NCI-H1930 (cell line): ENCODE measurements at places on chromosomes 16 and 17.

- no peak for DNase-seq
Observed at GRCh38 chr17:74297941-74298340, 23.9 kb downstream of the DNAI2 start.

- no peak for DNase-seq
Observed at GRCh38 chr16:4744555-4745273, 10.4 kb downstream of the DNAAF8 start.

GRCh38 chr17:5329784-5330557, 47.9 kb downstream of the RABEP1 start:
- DNase-seq = no peak

GRCh38 chr17:28724500-28725165, 1.4 kb downstream of the TLCD1 start:
- no peak for DNase-seq

DNA sequence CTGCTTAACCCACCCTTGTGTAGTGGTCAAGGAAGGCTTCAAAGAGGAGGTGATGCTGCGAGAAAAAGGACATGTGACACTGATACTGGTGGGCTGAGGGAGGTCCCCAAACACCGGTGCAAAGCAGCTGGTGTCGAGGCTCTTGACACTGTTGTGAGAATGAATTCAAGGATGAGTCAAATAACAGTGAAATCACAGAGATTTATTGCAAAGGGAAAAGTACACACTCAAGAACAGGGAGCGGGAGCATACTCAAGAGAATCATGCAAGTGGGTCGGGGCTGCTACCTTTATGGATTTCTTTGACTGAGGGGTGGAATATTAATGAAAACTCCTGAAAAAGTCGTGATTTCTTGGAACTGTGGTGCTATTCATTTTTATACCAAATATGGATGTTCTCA, 31.1 kb downstream of the TMEM132E start:
- no peak for DNase-seq

DNA sequence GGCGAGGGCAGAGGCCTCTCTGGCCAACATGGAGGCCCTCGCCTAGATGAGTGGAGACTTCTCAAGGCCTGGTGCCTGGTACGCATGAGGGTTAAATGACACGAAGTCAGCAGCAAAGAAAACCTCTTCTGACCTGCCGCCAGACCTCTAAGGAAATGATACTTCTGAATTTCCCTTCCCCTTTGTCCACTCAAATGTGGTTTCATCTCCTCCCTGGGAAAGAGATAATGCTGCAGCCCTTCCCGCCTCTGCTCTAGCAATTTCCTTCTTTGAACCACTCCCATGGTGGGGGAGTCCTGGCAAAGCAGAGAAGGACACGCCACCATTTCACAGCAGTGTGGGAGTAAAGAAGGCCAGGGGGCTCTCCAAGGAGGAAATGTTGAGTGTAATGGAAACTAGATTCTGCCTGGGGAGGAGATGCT, 65.7 kb upstream of the BCAR1 start:
- no peak for DNase-seq

- DNase-seq = no peak
Observed at GRCh38 chr16:4654011-4654963, 29.7 kb downstream of the MGRN1 start.

DNA sequence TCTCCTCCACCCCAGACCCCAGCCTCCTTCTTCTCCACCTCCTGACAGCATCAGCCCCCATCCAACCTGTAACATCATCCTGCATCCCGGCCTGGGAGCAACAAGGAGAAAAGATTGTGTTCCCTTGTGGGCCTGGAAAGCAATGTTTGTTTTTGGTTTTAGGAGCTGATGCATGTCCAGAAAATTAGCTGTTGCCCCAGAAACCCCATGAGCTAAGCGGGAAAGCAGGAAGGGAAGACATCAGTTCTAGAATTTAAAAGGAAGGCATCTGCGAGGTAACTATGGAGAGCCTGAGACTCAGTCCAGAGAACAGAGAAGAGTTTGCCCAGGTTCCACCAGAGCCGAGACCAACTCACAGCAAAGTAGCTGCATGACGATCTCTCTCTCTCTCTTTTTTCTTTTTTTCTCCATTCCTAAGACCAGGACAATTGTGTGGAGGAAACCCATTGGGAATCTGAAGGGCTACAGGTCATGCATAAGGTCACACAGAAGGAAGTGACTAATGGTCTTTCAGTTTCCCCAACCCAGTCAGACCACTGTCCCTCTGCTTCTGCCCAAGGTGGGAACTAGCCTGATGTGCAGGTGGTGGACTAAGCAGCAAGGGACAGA, 124.4 kb downstream of the SLC39A11 start:
- no peak for DNase-seq

DNA sequence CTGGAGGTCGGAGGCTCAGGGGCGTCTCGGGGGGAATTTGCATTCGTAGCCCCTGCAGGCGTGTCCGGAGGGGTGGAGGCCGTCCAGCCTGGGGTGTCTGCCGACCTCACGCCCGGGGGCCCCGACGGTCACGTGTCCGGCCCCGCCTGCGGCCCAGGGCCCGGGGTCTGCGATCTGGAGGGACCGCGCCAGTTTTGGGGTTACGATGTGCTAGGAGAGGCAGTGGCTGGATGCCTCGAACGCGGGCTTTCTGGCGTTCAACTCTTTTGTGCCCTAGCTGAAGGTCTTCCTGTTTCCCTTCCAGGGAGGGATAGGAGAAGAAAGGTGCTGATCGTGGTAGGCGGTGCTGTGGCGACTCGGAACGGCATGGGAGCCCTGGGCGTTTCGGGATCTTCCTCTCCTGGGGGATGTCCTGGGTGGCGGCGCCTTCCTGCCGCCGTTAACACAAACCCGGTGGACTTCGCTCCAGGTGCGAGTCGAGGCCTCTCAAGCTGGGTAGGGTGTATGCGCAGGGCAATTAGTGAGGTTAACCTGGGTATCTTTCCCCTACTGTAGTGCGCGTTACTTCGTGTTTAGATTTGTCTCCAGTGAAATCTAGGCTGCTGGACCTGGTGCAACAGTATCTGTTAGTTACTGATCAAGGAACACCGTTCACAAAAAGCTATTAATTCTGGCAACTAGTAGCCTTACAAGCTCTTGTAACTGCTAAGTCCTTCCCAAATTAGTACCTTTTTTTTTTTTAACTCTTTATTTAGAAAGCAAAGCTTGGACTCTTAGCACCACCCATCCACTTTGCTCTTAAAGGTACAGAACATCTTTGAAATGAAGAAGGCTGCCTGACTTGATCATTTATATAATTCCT, 1.3 kb downstream of the AKAP1 start:
- DNase-seq = no peak

- DNase-seq = no peak
Observed at GRCh38 chr17:66527335-66527734, 224.9 kb downstream of the PRKCA start.

GRCh38 chr17:80668375-80669148, 123.9 kb downstream of the RPTOR start:
- DNase-seq = no peak

DNA sequence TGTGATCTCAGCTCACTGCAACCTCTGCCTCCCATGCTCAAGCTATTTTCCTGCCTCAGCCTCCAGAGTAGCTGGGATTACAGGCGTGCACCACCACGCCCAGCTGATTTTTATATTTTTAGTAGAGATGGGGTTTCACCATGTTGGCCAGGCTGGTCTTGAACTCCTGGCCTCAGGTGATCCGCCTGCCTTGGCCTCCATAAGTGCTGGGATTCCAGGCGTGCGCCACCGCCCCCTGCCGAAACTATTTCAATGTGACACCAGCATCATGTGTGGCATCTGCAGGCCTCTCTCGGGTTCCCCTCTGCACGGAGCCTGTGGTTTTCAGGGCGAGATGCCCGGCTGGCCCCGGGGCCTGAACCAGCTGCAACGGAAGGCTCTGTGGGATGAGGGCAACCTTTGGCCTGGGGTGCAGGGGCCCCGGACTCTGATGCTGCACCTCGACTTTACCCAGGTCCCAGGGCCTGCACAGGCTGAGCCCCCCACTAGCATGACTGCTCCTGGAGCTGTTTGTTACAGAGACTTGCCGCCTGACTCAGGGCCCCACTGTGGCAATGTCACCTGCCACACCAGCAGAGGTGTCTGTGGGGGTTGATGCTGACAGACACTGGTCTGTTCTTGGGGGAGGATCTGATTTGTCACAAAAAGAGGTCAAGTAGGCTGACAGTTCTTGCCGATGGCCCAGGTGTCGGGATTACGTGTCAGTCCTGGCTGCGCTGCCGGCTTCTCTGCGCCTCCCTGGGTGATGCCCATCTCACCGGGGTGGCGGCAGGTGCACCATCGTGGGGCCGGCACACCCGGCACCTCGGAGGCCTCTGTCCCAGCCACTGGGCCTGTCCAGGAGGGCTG, 8.6 kb upstream of the TEX19 start:
- DNase-seq = no peak

- no peak for DNase-seq
Observed at GRCh38 chr16:30761427-30761927, 385 bp downstream of the CFAP119 start.

GRCh38 chr16:52470585-52470984, 76.4 kb downstream of the TOX3 start:
- peak; percentile 27 for DNase-seq

GRCh38 chr16:65154321-65154720, 32.5 kb upstream of the CDH11 start:
- no peak for DNase-seq

DNA sequence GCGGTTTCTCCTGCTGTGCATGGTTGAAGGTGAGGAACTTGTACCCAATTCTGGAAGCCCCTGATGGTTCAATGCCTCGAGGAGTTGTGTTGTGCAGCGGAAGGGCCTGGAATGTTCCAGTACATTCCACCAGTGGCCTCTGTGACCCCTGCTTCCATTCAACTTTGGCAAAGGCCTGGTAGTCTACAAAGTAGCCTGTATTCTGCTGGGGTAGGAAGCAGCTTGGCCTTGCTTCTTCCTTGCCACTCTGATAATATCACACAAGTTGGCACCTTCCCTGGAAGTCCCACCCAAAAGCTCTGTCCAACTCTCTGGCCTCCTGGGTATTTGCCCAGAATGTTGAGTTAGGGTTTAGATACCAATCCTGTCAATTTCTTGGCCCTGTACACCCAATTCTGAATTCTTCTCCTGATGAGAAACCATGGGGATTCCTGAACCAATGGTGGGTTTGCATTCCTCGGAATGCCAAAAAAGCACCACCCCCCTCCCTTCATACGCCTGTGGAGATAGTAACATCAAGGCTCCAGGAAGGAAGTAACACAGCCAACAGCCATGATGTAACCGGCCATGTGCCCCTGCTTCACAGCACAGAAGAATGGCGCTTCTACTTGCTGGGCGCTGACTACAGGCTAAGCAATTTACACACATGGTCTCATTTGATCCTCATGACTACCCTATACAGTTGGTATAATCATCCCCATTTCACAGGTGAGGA, 11.8 kb upstream of the FAM117A start:
- DNase-seq = no peak

DNA sequence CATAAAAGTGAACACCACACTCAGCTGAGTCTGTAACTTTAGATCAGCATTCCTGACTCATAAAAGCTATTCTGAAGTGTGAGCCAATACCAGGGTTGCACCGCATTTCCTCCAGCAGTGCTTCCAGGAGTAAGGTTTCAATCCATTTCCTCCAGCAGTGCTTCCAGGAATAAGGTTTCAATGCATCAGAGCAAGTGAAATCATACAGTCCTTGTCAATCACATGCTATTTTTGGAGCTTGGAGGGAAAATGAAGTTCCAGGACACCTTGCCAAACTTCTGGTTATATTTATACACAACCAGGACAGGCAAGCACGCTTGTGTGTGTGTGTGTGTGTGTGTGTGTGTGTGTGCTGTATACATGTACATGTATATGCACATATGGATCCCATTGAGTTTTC, 327.6 kb downstream of the GRIN2A start:
- no peak for DNase-seq

- no peak for DNase-seq
Observed at GRCh38 chr17:79340333-79341221, 266.0 kb downstream of the ENGASE start.

DNA sequence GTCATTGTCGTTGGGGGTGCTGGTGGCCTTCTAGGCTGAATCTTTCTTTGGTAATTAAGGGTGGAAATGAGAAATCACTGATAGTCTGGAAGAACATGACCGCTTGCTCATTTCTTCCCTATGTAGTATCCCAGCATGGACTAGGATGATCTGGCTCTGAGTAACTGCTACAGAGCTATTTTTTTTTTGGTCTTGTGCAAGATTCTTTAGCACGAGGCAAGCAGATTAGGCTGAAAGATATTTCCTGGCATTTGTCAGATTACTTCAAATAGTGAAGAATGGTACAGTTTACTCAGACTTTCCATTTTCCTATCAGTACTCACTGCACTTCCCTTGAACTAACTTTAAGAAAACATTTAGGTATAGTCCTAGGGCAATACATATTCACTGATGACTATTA, 89.0 kb downstream of the SYCE1L start:
- no peak for DNase-seq

GRCh38 chr17:70787721-70788300, 618.5 kb downstream of the KCNJ2 start:
- DNase-seq = no peak

DNA sequence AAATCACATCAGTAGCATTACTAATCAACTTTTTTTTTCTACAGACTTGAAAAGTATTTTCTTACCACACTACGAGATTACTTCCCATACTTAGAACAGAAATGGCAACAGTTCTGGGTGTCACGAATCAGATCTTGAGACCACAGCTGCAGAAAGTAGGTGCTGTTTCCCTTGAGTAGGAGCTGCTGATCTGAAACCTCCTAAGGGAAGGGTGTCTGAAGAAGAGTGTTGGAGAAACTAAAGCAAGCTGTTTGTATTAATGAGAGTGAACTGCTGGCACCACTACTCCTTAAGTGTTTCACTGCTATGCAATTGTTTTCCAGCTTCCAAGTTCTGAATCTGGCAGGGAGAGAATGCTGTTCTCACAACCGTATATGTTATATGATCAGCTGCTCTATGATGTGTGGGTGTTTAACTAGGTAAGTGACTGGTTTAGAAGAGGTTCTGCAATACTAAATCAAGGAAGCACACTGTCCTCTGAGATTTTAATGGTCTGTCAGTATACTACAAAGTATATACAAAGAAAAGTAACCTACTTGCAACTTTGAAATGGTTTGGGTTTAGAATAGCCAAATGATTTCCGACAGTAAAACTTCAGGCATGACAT, 3.3 kb downstream of the ZNF652 start:
- DNase-seq = no peak

DNA sequence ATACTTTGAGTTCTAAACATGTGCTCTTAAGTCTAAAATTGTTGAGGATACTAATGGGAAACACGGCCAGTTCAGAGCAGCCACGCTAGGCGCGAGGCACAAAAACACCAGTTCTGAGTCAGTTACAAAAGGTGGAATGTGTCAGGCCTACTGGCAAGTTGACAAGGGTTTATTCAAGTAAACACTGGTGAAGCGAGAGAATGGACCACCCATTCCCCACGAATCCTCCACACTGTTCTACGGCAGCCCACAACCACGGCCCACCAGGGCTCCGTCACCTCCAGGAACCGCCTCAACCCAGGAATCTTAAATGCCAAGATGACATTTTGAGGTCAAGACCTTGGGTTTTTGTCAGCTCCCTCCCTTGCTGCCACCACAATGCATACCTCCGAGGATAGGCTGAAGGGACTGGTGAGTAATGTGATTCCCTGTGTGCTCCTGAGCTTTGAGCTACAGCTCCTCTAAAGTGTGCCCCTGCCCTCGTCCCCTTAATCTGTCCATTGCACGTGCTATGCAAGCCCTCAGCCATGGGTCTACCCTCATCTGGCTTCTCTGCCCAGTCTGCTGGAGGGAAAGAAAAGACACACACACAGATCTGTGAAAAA, 28.5 kb upstream of the TRAP1 start:
- no peak for DNase-seq
